SK-MEL-5 (cell line): ENCODE measurements at places on chromosomes 16 and 17.

DNA sequence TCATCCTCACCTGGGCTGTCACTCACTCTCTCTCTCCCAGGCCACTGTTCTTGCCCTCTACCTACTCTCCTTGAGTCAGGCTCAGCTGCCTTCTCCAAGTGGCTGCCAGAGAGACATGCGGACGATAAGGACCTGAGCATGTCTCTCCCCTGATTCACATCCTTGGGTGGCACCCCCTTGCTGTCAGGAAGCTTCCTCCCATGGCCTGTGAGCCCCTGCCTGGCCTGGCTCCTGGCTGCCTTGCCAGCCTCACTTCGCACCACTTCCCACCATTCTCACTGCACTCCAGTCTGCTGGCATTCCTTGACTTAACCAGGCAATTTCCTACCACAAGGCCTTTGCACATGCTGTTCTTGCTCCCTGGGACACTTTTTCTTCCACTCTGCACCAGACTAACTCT, 2.7 kb upstream of the ALDH3A1 start:
- no peak for DNase-seq

DNA sequence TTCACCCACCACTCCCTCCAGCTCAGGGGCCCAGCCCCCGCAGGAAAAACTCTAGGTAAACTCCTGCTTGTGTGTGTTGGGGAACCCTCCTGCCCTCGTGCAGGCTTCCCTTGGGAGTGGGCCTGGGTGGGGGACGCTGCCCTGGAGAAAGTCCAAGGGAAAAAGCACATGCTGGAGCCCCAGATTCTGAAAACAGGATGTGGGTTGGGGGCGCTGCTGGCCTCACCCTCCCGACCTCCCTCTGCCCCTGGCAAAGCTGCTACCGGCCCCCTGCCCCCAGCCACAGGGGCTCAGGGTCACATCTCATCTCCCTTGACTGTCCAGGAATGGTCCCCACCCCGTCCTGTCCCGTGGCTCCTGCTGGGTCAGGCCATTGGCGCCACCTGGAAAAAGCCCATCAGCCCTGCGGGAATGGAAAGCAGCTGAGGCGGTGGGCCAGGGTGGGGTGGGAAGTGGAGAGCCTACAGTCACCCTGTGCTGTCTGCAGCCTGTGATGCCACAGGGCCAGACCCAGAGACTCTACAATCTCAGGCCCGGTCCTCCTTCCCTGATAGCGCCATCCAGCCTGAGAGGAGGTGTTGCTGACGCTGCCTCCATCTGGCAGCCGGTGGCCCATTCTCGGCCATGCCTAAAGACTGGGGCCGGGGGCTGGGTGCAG, 2.5 kb upstream of the GJD3 start:
- no peak for DNase-seq

GRCh38 chr17:38357486-38358123, 6.0 kb downstream of the SOCS7 start:
- DNase-seq, result no peak

GRCh38 chr16:70753228-70753627, 47.7 kb downstream of the VAC14 start:
- DNase-seq, result no peak

DNA sequence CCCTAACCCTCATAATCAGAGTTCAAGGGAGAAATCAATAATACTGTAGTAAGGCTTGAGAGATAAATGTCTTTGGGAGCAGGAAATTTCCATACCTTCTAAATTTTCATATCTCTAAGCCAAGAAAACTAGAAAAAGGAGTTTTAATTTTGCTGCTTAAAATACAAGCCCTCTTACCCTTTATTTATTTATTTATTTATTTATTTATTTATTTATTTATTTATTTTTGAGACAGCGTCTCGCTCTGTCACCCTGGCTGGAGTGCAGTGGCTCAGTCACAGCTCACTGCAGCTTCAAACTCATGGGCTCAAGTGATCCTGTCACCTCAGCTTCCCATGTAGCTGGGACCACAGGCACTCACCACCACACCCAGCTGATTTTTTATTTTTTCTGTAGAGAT, 69.0 kb upstream of the GNAO1 start:
- DNase-seq, result no peak

DNA sequence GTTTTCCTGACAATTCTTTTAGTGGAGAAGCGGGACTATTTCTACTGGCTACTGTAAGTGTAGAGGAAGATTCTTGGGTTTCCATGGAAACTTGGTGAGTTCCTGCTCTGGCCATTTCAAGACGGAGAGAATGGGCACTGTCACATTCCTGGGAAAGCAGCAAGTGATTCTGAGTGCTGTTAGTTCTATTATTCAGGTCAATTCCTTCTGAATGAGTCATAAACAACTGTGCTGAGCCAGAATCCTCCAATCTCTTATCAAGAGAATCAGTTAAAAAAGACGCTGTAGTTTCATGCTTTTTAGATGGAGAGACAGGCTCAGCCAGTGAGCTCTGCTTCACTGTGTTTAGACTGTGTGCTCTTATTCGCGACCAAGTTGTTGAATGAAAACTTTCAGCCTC, 19.6 kb downstream of the AKAP10 start:
- DNase-seq, result peak; percentile 46

GRCh38 chr17:80442764-80443163, 27.8 kb downstream of the ENDOV start:
- no peak for DNase-seq
